DMS79 treated with DMSO at 0.1 percent for 48 hours (cell line): ENCODE measurements at places on chromosomes 16 and 17.

- DNase-seq, result peak; percentile 95
These were observed 22.4 kb upstream of the SCNN1B start for GRCh38 chr16:23279721-23280153.

- DNase-seq, result peak; percentile 86
These were observed 677 bp downstream of the CBX1 start for GRCh38 chr17:48100591-48101011.

GRCh38 chr17:61457226-61457983, 5.2 kb downstream of the TBX4 start:
- no peak for DNase-seq

GRCh38 chr16:86281421-86281820, 228.9 kb upstream of the FOXF1 start:
- DNase-seq, result no peak

DNA sequence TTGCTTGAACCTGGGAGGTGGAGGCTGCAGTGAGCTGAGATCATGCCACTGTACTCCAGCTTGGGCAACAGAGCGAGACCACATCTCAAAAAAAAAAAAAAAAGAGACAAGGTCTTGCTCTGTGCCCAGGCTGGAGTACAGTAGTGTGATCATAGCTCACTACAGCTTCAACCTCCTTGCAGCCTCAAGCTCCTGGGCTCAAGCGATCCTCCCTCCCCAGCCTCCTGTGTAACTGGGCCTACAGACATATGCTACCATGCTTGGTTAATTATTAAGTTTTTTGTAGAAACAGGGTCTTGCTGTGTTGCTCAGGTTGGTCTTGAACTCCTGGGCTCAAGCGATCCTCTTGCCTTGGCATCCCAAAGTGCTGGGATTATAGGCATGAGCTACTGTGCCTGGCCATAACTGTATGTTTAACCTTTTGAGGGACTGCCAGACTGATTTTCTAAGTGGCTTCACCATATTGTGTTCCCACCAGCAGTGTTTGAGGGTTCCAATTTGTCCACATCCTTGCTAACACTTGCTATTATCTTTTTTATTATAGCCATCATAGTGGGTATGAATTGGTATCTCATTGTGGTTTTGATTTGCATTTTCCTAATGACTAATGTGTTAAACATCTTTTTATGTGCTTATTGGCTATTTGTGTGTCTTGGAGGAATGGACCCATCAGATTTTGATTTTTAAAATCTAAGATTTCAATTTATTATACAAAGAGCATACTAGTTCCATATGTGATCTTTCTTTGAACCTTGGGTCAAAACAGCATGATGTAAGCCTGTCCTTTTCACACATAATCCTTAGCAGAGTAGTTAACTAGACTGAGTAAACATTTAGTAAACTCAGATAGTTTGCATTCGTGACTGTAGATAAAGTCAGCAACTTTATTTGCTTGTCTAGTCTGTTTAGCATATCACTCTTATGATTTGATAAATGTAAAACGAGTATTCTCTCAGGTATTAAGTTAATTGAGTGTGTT, 38.1 kb upstream of the KPNB1 start:
- no peak for DNase-seq
